ENCODE measurements at places on chromosomes 12 and 14.

GRCh38 chr12:29223956-29224543 lies 75.0 kb downstream of the FAR2 start:
- no peak for DNase-seq

DNA sequence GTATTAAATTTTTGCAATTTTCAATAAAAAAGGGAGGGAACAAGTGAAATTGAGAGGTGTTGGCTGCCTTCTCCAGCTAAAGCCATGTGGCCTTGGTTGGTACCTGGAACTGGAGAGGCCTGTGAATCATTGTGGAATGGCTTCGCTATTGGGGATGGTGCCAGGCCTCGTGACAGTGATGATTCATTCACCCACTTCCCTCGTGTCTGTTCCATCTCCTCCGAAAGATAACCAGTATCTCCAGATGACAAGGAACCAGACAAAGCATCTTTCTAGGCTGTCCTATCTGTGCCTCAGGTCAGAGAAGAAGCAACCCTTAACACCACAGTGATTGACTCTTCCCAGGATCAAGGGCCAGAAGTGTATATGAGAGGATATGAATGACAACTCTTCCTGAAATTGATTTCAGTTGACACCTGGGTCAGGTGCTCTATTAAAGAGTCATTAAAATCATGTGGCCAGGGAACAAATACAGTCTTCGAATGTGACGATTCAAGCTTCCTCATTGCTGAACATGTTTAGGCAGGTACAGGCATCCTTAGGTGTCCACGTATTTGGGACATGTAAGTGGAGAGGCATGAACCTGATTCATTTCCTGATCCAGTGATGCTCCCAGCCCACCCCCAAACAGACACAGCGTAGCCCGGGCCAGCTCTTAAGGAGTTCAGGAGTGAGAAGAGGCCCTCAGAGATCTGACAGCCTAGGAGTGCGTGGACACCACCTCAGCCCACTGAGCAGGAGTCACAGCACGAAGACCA lies at the start of gene RNASE7:
Gene RNASE7, plus strand, starts transcription at position 687 of the 758 bp plus-strand sequence. CDS start 631 bp downstream, outside the sequence.
- DNase-seq, result no peak

GRCh38 chr14:95564060-95564459 lies 29.2 kb downstream of the GLRX5 start:
- no peak for DNase-seq

DNA sequence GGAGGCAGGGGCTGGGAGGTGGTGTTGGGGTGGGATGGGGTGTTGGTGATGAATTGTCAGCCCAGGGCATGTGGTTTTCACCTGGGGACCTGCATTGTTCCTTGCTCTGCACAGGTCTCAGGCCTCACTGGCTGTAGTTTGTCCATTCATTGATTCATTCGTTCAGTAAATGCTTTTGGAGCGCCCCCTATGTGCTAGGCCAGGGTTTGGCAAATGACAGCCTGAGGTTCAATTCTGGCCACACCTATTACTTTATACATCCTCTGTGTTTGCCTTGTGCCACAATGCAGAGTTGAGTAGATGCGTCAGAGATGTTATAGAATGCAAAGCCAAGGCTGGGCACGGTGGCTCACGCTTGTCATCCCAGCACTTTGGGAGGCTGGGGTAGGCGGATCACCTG lies 4.7 kb downstream of the ADCK1 start:
- DNase-seq, result no peak

DNA sequence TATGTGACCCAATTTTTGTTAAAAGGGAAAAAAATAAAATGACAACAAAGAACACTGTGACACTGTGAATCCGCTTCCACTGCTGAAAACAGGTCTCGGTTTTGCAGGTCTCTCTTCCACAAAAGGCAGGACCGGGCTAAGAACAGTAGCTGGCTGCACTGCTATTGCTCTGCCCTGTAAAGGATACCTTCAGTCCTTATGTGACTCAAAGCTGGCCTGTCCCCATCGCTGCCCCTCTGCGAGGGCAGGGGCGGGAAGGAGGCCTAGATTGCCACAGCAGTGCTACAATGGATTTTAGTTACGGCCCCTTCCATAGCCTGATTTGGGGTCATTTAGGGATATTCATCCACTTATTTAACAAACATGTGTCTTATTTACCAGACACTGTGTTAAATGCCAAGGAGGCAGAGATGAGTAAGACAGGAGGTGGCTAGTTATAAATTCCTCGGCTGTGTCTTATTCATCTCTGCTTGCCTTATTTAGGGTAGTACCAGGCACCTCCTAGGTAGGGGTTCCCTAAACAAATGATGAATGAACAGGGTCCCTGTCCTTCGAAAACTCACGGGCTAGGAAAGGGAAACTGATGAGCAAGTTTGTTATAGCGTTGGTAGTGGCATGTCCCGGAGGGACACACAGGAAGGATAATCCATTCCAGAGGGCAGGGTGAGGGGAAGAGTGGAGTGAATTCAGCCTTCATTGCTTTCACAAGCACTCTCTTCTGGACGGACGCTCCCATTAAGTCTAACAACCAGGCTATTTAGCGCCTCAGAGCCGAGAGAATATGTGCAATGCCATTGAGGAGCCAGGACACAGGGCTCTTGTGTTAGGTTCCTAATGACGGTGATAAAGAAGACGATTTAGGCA lies 73.3 kb downstream of the EID3 start:
- no peak for DNase-seq

GRCh38 chr14:57390806-57391516 lies 575 bp downstream of the NAA30 start:
- peak; percentile 12 for DNase-seq
